Heart right ventricle (tissue), 16 donors: ENCODE measurements at places on chromosomes 13 and 19.

DNA sequence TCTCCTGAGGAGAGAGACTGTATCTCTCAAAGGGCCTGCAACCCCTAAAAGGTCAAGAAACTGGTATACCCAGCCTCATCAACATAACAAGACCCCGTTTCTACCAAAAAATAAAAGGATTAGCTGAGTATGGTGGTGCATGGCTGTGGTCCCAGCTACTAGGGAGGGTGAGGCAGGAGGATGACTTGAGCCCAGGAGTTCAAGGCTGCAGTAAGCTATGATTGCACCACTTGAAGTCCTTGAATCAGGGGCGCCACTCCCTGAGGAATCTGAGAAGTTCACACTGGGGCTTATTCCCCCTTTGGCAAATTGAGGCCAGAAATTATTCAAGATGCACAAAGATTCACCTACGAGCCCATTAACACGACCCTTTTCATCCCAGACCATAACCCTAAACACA is 83.0 kb downstream of the TSHZ3 start:
- no peak for DNase-seq

- no peak for DNase-seq
Measured at GRCh38 chr13:60407095-60407494, 10.1 kb downstream of the TDRD3 start.

- peak; percentile 70 for DNase-seq
Measured at GRCh38 chr19:3075605-3076431, 13.5 kb upstream of the TLE5 start.

GRCh38 chr19:5480427-5480836 is 25.2 kb downstream of the ZNRF4 start:
- DNase-seq: no peak

GRCh38 chr19:45824041-45824471 is 8.9 kb upstream of the RSPH6A start:
- no peak for DNase-seq

- DNase-seq: no peak
Measured at GRCh38 chr19:31470952-31471351, 121.7 kb upstream of the TSHZ3 start.

DNA sequence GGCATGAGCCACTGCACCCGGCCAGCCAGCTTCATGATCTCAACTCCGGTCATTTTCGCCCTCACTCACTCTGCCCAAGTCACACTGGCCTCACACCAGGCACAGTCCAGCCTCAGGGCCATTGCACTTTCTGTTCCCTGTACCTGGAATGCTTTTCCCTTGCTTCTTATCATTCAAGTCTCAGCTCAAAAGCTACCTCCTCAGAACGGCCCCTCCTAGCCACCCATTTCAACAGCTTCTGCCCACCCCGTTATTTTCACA is 2.5 kb upstream of the TLE2 start:
- no peak for DNase-seq

DNA sequence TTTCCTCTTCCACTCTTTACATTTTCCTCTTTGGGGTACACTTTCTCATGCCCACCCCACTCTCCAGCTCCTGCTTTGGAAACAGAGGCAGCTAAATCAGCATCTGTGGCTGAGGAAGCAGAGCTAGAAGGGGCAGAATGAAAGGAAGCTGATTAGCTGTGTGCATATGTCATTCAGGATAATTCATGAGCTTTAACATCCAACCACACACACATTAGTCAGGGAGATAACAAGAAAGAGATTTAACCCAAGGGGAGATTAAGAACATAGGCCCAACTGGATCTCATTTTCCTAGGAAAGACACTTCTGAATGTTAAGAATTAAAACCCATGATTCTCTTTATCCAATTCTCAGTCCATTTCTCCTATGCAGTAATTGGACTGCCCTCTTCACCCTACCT is 405.5 kb downstream of the TBC1D4 start:
- DNase-seq: no peak

DNA sequence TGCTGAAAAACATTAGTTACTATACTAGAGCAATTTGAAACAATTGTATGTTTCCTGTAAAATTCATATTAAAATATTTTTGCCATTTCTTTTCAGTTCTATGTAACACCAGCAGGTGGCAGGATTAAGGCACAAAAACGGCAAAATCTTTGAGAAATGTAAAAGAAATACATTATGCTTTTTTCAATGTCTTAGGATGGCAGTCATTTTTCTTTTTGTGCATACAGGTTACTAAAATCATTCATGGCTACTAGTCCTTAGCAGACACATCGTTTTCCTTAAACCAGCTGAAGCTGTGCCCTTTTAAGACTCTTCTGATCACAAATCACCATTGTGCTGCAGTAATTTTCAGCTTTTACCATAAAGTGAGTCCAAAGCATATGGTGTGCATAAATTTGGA is 800.7 kb upstream of the SLITRK5 start:
- no peak for DNase-seq

- no peak for DNase-seq
Measured at GRCh38 chr13:24166561-24166960, 6.0 kb downstream of the SPATA13 start.

DNA sequence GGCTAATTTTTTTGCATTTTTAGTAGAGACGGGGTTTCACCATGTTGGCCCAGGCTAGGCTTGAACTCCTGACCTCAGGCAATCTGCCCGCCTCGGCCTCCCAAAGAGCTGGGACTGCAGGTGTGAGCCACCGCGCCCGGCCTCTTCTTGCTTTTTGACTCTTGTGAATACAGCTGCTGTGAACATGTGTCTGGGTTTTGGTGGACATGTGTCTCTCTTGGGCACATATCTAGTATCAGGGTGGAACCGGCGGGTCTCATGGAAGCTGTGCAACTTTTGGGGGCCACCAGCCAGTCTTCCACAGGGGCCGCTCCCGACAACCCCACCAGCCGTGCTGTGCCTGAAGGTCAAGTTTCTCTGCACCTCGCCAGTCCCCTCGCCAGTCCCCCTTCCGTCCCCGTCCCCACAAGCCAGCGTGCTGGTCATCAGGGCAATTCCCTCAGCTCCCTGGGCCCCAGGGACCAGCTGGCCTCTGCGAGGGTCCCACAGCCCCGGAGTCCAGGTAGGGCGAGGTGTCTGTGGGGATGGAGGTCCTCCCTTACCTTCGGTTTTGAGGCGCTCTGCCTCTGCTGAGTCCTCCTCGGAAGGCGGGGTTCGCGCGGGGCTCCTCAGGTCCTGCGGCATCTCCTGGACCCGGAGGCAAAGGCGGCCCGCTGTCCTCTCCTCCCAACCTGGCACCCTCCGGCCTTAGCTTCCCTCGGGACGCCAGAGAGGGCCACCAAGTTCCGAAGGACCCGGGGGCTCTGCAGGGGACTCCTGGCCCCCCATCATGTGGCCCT is 16.3 kb downstream of the SGTA start:
- DNase-seq: no peak

DNA sequence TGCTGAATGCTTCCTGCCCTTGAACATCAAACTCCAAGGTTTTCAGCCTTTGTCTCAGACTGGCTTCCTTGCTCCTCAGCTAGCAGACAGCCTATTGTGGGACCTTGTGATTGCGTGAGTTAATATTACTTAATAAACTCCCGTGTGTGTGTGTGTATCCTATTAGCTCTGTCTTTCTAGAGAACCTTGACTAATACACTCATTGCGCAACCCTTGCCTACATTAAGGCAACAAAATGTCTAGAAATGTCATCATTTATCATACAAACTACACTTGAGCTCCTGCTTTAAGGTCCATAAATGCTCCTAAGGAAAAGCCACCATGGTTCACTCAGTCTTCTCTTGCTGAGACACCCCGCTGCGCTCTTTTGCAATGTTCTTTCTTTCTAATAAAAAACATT is 2861.0 kb downstream of the PCDH9 start:
- no peak for DNase-seq
